Activated CD8-positive, alpha-beta memory T cell treated with anti-CD3 and anti-CD28 coated beads for 1 hour (primary cell): ENCODE measurements at places on chromosomes 2 and 18.

- DNase-seq, result no peak
Observed at GRCh38 chr2:218285604-218286003, 6.7 kb downstream of the TMBIM1 start.

DNA sequence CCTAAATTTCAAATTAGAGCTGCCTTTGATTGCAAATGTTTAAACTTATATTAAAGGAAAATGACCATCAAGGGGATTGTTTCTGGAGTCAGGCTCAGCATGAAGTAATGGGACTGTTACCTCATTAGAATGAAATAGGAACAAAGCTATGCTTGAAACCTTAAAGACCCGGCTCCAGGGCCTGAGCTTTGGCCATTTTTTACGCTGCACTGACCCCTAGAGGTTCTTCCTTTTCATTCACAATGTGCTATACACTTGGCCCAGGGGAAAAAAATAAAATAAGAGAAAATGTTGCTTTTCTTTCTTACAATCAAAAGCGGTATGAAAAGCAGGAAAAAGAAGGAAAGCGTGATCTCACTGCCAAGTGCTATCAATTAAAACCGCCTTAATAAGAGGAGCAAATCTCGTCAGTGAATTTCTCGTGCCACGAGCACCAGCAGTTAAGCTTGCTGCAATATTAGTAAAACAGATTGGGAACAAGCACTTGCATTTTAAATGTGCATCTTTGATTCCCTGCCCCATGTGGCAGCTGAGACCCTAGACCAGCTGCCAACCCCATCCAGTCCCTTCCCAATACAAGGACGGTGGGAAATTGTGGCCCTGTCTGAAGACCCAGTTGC, 96.6 kb downstream of the MBD2 start:
- no peak for DNase-seq

DNA sequence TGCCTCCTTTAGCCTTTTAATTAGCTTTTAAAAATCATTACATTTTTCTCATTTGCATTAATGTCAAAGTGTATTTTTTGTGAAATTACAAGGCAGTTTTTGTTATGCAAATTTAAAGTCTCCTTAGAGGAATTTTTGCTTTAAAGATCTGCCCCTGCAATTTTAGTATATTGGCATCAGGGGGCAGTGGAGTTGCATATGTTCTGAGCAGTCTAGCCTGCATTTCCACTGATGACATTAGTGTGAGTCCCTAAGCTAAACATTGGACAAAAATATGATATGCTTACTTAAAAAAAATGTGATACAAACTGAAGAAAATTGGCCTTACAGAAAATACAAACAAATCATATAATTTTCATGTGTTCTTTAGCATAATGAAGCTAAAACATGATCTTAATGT, 426.5 kb downstream of the SLC4A3 start:
- DNase-seq, result no peak

DNA sequence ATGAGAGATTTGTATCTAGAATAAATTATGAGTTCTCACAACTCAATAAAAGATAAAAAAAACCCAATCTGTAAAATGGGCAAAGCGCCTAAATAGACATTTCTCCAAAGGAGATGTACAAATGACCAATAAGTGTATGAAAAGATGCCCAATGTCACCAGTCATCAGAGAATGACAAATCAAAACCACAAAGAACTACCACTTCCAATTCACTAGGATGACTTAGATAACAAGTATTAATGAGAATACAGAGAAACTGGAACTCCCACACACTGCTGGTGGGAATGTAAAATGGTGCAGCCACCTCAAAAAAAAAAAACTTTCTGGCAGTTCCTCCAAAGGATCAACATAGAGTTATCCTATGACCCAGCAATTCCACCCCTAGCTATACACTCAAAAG, 17.4 kb upstream of the COL6A3 start:
- no peak for DNase-seq

GRCh38 chr2:111978452-111979170, 76.5 kb upstream of the TMEM87B start:
- no peak for DNase-seq

DNA sequence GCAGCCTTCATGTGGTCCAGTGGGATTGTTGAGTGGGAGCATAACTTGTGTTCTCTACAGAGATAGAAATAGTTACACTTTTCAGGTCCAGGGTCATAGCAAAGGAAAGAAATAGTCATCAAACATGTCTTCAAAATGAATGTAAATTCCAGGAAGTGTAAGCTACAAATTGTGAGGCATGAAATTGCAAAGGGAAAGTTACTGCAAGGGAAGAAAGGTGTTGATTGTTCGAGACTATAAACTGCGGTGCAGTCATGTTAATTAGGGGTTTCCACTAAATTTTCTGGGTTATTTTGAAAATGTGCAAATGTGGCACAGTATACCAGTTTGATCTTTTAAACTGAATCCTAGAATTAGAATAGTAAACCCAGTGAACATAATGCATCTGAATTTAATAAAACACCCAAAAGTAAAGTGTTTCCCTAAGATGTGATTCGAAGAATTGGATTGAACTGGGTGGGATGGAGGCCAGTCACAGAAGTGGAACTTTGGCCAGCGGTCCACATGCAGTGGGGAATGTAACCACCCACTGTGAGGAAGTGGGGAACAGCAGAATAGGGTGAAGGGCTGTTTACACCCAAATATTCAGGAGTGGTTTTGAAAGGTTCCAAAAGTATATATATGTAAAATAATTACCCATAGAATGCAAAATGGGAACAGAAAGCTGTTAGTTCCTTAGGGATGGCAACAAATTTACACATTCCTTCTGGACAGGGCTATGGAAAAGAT, 126.5 kb upstream of the CCDC68 start:
- DNase-seq, result no peak

DNA sequence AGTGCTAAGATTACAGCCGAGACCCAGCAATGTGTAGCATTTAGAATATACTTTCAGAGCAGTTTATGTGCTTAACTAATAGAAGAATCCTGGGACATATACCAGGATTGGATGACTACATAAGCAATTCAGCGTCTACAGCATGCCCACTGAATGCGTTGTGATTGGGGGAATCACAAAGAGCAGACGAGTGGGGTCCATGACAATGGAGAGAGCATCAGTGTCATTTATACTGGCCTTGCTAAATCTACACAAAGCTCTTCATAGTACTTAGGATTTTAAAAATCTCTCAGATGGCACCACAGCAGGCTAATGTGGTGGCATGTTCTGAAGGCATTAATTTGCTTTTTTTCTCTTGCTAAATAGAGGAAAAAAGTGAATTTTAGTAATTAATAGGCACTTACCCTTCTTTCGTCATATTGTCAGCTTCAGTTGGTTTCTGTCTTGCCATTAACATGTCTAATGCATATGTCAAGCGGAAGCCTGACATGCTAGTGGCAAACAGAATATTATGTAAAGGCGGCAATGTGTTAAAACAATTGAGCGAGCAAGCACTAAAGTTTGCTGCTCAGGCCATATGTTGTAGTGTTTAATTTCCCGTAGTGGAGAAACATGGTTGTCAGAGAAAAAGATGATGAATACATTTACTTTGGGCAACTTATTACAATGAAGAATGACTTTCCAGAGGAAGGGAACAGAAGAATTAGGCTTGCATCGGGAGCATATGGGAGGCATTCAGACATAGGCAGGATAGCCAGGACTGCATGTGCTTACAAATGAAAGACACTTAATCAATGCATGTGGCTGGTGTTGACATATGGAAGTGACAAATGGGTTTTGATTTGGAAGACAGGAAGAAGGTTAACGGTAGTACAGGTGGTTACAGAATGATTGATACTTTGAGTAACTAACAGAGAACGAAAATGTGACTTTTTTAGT, 145.2 kb downstream of the ICOS start:
- no peak for DNase-seq

DNA sequence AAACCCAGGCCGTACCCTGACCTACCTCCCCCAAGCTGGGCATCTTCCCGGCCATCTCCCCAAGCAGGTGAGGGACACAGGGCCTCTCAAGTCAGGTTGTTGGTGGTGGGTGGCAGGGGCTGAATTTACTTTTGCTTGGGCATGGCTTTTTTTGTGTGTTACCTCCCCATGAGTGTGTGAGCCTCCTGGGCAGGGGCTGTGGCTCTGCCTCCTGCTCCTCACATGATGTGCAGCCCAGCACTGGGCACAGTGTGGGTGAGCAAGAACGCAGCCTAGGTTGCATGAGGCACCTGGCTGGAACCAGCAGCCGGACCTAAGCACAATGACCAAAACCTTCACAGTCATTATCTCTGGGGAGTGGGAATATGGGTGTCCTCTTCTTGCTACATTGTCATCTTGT, 22.3 kb downstream of the CELF4 start:
- no peak for DNase-seq

- DNase-seq, result no peak
Observed at GRCh38 chr2:73946215-73946614, 19.5 kb downstream of the DGUOK start.

DNA sequence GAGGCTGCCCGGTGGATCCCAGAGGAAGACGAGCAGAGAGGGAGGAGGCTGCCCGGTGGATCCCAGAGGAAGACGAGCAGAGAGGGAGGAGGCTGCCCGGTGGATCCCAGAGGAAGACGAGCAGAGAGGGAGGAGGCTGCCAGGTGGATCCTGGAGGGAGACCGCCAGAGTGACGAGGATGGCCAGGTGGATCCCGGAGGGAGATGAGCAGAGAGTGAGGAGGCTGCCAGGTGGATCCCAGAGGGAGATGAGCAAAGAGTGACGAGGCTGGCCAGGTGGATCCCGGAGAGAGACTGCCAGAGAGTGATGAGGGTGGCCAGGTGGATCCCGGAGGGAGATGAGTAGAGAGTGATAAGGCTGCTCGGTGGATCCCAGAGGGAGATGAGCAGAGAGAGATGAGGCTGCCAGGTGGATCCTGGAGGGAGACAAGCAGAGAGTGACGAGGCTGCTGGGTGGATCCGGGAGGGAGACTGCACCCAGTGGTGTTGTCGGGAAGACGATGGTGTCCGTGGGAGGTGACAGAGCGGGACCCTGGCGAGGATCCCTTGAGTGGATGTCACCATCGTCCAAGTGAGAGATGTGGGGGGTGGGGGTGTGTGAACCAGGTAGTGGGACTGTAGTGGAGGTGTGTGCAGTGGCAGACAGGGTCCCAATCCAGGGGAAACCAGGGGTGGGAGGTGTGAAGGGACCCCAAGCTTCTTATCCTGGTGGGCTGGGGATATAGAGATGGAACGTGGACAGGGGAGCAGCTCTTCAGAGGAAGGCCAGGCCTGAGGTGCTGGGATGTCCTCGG, 22.3 kb downstream of the DCDC2C start:
- no peak for DNase-seq

DNA sequence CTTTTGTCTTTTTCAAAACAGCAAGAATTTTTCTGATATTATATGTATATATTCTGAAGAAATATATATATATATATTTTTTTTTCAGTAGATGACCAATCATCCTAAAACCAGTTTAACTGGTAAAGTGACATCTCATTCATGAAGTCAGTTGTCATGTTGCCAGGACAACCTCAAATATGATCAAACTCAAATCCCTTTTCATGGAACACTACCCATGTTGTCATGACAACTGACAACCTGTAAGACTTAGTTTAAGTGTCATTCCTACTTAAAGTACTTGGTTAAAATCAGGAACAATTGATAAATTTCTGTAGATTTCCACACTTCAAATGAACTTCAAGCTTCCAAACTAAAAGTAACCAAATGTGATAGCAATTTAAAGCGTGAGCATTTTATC, 101.8 kb upstream of the ERBB4 start:
- DNase-seq, result no peak

DNA sequence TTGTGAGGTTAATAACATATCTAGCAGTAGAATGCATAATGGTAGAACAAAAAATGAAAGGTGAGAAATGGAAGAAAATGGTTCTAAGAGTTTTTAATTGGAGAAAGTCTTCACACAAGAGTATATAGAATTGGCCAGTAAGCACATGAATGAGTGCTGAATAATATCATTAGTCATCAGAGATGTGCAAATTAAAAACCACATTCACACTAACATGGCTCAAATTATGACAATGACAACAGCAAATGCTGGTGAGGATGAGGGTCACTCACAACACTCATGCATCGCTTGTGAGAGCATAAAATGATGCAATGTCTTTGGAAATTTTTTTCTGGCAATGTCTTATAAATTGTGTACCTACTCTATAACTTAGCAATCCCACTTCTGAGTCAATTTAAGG, 1355.4 kb upstream of the ACVR2A start:
- no peak for DNase-seq

- DNase-seq, result no peak
Observed at GRCh38 chr2:104863468-104864279, 9.8 kb downstream of the POU3F3 start.

GRCh38 chr2:238142382-238143205, 4.1 kb downstream of the KLHL30 start:
- DNase-seq, result no peak

- DNase-seq, result no peak
Observed at GRCh38 chr2:109663721-109664120, 49.6 kb downstream of the SOWAHC start.

- DNase-seq, result no peak
Observed at GRCh38 chr2:45274250-45274926, 265.1 kb upstream of the SIX2 start.

- no peak for DNase-seq
Observed at GRCh38 chr2:25226827-25227226, 58.4 kb upstream of the POMC start.

- DNase-seq, result no peak
Observed at GRCh38 chr2:71679491-71679890, 226.1 kb downstream of the DYSF start.

DNA sequence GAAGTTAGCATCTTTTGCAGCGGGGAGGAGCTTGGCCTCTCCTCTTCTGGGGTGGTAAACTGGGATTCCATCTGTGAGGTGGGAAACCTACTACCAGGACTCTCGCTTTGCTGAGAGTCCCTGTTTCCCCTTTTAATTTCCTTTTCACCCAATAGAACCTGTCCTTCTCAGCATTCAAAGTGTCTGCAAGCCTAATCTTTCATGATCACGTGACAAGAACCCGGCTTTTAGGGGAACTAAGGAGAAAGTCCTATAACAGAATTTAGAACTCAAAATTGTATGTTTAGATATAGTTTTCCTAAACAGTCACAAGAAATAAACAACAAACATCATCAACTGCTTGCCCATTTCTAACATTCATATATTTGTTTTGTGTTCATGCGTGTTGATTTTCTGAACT, 103.6 kb upstream of the CDH19 start:
- no peak for DNase-seq

- no peak for DNase-seq
Observed at GRCh38 chr2:14297340-14297739, 335.2 kb upstream of the LRATD1 start.

- no peak for DNase-seq
Observed at GRCh38 chr2:219041252-219041651, at the start of gene CFAP65. TSS of gene CFAP65 (minus strand) at chr2:219041516. CDS start at chr2:219039048, 2,468 bp downstream.

- no peak for DNase-seq
Observed at GRCh38 chr2:4715065-4715464, 977.1 kb upstream of the SOX11 start.

DNA sequence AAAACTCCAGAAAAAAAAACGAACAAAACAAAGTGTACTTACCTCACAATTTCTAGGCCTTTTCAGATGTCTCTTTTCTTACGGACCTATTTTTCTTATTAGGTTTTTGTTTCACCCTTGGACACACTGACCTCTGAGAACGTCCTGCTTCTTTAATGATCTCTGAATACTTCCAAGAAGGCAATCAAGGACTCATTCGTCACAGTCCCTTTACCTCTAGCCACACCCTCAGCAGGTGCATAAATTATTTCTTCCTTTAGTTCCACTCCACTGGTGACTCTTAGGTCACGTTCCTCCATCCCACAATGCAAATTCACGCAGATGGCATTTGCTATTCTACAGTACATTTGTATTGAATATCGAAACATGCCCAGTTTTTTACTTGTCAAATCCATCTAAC, 21.9 kb downstream of the PELI1 start:
- no peak for DNase-seq
